ENCODE measurements at places on chromosomes 13 and 19. TPM values are rescaled to one million over a fixed set of nuclear protein-coding genes. Genes with fewer than 3 reads are reported as not detected.
A peak's percentile ranks its signal among the peaks of the same experiment; 100 is the strongest.

Gene PNKP
- 140 TPM for total RNA-seq

Gene RUBCNL
- 352 TPM for total RNA-seq

DNA sequence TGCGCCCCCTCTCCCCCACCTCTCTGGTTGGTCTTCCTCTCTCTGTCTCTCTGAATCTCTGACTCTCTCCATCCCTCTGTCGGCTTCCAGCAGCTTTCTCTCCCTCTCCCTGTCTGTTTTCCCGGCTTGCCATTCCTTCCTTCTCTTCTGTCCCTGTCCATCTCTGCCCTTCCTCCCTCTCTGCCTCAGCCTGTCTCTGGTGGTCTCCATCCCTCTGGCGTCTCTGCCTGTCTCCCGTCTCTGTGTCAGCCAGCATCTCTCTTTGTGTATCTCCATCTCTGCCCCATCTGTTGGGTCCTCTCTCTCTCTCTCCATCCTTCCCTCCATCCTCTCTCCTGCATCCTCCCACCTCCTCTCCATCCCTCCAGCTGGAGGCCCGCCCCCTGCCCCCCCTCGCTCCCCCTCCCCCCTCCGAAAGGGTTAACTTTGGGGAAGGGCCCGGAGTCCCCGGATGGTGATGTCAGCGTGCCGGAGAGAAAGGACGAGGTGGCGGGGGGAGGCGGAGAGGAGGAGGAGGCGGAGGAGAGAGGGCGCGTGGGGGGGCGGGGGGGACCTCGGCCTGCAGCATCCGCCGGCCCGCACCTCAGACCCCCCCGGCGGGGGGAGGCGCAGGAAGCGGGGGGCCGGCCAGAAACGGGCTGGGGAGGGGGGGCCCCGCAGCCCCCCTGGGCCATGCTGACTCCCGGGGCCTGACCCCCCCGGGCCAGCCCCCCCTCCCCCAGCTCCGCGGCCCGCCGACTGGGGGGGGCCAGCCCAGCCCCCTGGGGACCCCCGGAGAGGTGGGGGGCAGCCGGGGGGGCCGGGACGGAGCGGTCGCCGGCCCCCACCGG, at the start of gene BRSK1:
Gene BRSK1 (plus strand): TSS at position 450 of the 830 bp plus-strand sequence. CDS start 446 bp downstream, outside the sequence.
- peak; percentile 80 for DNase-seq

DNA sequence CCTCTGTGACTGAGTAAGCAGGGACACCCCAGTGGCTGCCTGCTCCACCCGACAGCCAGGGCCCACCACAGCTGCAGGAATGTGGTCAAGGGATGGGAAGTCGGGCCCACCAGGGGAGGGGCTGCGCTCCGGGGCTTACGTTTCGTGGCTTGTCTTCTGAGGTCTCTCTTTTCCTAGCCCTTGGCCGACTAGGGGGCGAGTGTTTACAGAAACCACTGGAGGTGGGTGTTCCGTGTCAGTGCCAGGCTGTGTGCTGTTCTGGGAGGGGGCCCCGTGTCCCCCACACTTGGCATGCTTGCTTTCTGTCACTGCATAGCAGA, 4.5 kb downstream of the ADAT3 start:
- no peak for DNase-seq
